Bone marrow (tissue), 2 donors: ENCODE measurements at places on chromosomes 13 and 19.
A peak's percentile ranks its signal among the peaks of the same experiment; 100 is the strongest.

GRCh38 chr19:14694641-14695266 is 4.9 kb downstream of the ZNF333 start:
- DNase-seq, result no peak

DNA sequence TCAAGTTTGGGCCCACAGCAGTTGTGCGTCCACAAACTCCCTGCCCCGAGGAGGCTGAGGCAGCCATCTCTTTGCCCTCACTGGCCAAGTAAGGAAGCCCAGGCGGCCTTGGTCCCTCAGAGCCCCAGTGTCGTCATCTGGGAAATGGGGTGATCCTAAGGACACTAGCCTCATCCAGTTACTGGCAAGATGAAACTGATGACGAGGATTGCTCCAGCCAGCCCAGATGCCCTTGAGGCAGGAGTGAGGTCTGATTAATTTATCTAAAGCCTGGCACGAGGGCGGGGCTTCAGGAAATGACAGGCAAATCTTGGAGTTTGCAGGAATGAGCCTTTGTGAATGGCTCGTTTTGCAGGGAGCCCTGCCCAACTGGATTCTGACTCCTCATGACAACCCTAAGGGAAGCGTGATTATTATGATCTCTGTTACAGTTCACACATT is 5.6 kb downstream of the LIPE start:
- DNase-seq, result no peak

DNA sequence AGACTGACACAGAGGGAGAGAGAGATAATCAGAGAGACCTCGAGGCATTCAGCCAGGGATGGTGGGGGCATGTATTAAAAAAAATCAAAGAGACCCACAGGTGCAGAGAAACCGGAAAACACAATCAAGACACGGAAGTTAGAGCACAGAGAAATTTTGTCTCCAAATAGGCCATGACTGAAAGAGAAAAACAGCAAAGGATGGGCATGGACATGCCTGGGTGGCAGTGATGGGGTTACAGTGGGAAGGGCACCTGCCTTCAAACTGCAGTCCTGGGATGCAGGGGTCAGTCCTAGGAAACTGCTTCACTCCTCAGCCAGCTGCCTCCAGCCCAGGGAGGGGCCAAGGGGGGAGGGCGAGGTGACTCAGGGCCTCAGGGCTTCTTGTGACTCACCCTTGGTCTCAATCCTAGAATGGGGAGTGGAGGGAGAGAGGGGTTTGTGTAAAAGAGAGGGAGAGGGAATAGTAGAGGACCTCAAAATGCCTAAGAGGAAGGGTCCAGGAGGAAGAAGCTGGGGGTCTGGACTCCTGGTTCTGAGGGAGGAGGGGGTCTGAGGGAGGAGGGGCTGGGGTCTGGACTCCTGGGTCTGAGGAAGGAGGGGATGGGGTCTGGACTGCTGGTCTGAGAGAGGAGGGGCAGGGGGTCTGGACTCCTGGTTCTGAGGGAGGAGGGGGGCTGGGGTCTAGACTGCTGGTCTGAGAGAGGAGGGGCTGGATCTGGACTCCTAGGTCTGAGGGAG is 3.6 kb upstream of the KCNN4 start:
- DNase-seq, result peak; percentile 58

DNA sequence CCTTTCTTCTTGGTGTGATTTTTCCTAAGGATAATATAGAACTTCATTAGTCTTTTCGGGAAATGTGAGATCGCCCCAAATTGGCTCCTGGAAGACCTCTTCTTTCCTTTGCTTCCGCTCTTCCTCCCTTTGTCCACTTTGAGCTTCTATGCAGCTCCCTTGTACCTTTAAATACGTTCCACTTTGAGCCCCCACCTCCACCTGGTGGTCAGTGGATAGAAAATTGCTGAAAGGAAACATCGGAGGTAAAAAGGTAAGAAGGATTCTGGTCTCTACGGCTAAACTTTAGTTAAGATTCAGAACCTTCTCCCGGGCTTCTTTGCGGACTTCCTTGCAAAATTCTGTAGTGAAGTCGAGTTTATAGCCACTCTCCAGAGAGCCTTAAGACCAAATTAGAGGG is 55.0 kb upstream of the TM9SF2 start:
- no peak for DNase-seq

- no peak for DNase-seq
Measured at GRCh38 chr19:15112385-15112784, 5.2 kb downstream of the SYDE1 start.

GRCh38 chr19:43353606-43354304 is at the start of gene CD177:
TSS of gene CD177 (plus strand) at chr19:43353686. CDS start at chr19:43353715, 29 bp downstream.
- no peak for DNase-seq

DNA sequence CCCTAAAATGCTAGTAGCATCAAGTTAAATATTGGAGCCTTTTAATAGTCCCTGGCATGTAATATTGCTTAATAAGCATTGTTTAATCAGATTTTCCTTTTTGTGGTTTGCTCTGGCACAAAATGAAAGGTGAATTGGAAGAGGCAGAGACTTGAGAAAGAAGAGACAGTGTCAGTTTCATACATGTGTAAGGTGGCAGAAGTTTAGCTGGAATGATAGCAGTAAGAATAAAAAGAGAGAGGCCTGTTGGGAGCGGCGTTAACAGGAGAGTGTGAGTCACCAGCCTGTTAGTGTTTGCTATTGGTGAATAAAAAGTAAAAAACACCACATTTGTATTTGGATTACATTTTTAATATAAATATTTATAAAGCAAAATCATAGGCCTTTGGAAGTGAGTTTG is 145.3 kb downstream of the PDS5B start:
- DNase-seq, result no peak

GRCh38 chr19:5339198-5339949 is 1.2 kb downstream of the PTPRS start:
- DNase-seq, result no peak

DNA sequence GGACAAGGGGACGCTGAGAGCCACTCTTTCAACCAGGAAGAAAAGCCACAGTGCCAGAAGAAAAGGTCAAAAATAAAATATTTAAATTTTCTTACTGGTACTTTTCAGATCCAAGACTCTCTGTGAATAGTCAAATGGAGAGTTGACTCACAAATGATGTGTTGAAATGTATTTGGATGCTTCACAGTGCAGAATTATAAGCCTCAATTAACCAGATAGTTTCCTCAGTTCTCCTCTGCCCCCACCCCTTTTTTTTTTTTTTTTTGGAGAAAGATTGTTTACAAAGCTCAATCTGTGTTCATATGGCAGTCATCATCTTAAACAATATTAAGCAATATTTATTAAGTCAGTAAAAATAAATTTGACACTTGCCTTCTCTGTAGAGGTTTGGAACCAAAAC is 470.8 kb downstream of the FGF9 start:
- no peak for DNase-seq

GRCh38 chr19:32862173-32862572 is 7.4 kb downstream of the SLC7A9 start:
- no peak for DNase-seq

DNA sequence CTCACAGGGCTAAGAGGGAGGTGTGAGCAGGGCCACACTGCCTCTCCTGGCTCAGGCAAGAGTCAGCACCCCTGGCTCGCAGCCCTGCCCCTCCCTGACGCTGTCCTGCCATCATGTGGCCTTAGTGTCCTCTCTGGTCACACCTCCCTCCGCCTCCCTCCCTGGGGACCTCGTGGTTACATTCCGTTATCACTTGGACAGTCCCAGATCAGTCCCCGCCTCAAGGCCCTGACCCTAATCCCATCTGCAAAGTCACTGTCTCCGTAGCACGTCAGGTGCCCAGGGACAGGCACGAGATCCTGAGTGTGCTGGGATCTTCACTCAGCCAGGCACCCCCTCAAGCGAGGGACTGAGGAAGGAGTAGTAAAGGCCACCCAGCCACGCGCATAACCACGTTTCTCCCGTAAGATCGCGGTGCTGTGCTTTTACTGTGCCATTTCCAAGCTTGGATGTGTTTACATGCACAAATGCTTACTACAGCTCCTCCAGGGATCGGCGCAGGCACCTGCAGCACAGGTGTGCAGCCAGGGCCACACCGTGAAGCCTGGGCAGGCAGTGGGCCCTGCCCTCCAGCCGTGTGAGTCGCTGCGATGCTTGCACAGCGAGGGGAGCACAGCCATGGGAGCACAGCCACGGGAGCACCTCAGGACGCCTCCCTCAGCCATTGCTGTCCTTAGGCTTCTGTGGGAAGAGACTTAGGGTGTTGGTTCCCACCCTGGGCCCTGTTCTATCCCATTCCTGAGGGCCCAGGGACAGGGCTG is 10.7 kb upstream of the TMEM255B start:
- DNase-seq, result no peak

DNA sequence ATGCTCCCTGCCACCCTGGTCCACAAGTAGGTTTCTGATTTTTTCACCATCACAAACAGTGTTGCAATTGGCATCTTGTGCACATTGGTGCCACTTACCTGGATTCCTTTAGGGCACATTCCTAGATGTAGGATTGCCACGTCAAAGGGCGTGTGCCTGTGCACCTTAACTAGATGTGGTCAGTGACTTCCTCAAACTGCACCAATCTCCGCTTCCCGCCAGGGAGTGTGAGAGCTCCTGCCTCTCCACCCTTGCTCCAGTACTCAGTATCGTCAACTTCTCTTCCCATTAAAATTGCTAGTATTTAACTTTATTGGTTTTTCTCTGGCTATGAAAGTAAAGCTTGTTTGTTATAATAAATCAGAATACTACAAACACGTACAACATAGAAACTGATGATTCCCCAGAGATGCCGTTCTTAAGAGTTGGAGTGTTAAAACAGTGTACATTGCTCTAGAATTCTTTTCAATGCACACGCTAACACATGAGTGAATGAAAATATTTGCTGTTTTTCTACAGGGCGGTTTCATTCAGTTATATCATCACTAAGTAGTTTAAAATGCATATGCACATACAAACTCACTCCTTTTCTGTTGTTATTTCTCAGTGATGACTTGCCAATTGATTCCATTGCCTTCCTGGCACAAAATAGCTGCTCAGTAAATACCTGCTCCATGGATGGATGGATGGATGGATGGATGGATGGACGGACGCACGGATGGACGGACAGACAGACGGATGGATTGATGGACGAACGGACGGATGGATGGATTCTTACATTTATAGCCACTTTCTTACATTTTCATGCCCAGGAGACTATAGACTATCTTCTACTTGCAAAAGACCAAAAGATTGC is 23.4 kb downstream of the CCNE1 start:
- no peak for DNase-seq

DNA sequence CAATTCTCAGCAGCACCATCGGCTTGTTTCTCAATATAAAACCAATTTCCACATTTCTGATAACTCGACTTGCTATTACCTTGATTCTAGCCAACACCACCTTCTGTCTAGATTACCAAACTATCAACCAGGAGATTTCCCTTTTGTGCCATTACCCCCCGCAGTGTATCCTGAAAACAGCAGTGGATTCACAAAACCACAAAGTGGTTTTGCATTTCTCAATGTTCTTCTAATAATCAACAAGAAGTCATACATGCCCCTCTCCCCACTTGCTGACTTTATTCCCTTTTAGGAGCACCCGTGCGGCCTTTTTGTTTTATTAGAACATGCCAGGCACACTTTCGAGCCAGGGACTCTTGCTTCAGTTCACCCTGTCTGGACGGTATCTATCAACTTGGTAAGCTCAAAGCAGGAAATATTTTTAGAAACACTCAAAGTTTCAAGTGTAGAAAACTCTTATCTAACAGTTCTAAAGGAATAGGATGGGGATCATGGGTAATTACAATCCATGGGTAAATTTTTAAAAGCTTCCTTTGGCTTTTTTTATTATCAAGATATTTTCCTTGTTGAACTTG is 967.4 kb downstream of the EFNB2 start:
- no peak for DNase-seq

DNA sequence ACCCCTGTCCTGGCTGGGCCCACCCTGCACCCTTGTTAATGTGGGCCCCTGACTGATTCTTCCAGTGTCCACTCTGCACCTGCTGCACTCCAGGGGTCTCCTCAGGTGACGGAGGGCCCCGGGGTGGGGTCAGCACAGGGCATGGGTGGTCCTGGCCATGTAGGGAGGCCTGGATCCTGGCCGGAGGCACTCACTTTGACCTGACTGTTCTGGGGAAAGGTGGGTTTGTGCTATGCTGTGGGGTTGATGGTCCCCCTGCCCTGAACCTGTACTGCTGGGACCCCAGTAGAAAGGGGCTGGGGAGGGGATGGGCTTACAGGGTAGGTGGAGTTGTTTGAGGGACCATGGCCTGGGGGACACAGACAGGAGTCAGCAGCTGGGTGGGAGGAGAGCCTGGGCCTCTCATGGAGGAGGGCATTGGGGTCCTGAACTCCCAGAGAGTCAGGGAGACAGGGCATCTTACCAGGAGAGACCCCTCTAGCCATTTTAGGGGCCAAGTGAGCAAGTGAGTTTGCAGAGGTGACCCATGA is 25.8 kb upstream of the CEACAM1 start:
- no peak for DNase-seq

DNA sequence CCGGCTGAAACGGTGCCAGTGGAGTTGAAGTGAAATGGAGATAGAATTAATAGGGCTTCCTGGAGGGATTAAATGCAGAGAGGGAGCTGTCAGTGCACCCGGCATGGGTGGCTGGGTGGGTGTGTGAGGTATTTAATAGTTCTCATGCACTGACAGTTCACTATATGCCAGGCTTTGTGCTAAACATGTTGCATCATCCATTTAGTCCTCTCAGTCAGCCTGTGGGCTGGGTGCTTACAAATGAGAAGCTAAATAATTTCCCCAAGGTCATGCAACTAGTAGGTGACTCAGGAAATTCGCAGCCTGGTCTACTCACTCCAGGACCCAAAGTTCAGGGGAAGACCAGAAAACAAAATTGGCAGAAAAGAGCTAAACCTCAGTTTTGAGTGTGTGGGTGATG is 63.5 kb upstream of the SPATA13 start:
- DNase-seq, result no peak

GRCh38 chr13:66922444-66922843 is 307.7 kb downstream of the PCDH9 start:
- DNase-seq, result no peak

- no peak for DNase-seq
Measured at GRCh38 chr19:9995999-9996398, 14.3 kb downstream of the COL5A3 start.

DNA sequence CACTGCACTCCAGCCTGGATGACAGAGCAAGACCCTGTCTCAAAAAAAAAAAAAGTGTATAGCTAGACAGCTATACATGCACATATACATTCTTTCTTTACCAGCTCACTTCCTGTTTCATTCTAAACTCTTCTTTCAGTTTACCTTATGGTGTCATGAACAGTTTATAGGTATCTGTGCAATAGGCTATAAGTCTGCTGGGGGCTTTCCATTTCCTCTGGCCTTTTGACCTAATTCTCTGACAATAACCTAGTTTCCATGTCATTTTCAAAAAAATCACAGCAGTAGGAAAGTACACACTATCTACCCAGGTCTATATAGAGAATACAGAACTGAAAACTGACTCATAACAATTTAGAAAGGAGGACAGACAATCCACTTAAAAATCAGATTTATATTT is 24.4 kb upstream of the URAD start:
- no peak for DNase-seq

- DNase-seq, result no peak
Measured at GRCh38 chr19:7869453-7869909, 4.7 kb downstream of the PRR36 start.
